ENCODE measurements at places on chromosomes 7 and 10.

DNA sequence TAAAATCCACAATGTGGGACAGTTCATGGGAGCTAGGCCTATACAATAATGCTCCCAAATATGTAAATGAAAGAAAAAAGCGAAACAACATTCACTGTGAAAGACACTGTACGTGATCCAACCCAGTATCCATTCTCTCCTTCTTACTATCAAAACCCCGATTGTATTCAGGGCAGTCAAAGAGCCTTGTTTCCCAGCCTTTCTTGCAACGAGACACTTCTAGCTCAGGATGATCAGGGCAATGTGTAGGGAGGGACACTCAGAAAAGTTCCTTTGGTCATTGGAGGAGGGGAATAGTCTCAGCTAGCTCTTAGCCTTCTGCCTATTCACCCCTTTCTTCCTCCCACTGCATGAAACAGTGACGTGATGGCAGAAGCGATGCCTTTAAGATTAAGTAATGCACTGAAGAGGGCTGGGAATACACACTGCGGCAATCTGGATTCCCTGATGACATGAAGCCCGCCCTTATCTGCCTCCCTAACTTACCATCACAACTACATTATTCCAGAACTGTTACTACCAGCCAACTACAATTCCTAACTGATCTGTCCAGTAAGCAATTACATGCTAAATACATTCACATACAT lies 27.3 kb downstream of the UBE2H start:
- DNase-seq = no peak

DNA sequence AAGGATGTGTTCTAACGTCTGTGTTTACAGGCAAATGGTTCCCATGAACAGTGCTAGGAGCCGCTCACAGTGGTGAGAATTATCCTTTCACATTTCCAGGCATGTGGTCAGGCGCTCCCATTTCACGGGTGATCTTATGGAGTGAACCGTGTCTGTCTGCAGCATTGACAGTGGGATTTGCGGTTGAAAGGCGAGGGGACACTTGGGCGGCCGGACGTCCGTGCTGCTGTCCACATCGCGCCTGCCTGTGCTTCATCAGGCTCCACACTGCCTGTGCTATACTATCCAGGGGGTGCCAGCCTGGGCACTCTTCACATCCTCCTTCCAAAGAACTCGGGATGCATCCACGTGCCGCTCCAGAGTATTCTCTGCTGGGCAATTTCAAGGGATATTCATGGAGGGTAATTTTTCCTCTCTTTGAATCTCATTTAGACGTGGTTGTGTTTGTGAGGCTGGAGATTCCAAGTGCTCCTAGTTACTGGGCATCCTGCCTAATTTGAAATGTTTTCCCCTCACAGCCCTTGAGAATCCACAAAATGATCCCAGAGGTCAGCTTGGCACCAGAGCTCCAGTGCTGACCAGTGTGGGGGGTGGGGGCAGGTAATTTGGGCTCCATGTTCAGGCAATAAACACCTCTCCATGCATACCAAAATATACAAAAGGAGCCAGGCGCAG lies 61.9 kb upstream of the EBF3 start:
- no peak for DNase-seq

- peak; percentile 42 for DNase-seq
Observed at GRCh38 chr7:148882841-148883265, 1.2 kb downstream of the EZH2 start.

GRCh38 chr10:5927306-5927705 lies 37.3 kb downstream of the FBH1 start:
- no peak for DNase-seq

GRCh38 chr7:28718055-28718481 lies 240.1 kb downstream of the TRIL start:
- DNase-seq = no peak

- no peak for DNase-seq
Observed at GRCh38 chr10:35993591-35994515, 351.8 kb upstream of the FZD8 start.

DNA sequence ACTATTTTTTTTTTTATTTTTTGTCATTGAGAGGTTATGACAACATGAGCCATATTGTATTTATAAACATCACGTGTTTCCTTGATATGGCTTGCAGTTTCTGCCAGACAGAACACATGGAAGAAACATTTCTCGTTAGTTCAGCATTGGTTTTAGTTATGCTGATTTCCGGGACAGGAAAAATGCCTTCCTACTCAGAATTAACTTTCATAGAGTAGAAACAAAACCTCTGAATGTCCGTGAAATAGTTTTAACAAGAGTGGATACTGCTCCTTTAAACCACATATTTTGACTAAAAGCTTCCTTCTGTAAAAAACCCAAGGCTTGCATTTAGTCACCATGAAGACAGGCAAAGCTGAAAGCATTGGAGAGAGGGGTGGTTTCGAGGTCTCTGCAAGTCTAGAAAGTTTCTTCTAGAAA lies 240.4 kb downstream of the KIAA1217 start:
- no peak for DNase-seq

DNA sequence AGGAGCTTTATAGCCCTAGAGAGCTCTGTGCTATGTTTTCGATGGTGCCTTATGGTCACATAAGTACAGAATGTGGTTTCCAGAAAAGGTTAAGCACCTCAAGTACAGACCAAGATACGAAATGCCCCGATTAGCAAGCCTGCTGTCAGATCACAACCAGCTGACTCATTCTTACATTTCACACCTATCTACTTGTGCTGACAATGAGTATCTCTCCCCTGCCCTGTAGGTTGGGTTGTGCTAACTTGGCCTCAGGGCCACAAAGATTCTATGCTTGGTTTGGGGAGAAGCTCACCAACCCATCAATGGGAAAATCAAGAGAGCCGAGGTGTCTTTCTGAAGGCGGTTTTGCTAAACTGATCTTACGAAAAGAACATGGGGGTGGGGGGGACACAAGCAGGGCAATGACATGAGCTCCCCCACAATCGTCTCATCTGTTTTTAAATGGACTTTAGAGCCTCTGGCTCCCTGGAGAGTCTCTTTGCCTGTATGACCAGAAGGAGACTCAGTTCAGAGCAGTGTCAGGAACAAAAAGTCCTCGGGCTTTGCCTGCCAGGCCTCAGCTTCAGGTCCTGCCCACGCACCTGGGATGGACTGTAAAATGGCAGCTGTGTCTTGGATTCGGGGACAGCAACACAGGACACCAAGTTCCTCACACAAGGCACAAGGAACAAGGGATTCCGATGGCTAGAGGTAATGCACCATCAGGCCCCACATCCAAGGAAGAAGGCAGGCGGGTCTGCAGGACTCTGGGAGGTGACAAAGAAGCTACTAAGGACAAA lies 55.1 kb downstream of the FAM53B start:
- DNase-seq = no peak
